Effector memory CD4-positive, alpha-beta T cell (primary cell): ENCODE measurements at places on chromosomes 4 and X.

DNA sequence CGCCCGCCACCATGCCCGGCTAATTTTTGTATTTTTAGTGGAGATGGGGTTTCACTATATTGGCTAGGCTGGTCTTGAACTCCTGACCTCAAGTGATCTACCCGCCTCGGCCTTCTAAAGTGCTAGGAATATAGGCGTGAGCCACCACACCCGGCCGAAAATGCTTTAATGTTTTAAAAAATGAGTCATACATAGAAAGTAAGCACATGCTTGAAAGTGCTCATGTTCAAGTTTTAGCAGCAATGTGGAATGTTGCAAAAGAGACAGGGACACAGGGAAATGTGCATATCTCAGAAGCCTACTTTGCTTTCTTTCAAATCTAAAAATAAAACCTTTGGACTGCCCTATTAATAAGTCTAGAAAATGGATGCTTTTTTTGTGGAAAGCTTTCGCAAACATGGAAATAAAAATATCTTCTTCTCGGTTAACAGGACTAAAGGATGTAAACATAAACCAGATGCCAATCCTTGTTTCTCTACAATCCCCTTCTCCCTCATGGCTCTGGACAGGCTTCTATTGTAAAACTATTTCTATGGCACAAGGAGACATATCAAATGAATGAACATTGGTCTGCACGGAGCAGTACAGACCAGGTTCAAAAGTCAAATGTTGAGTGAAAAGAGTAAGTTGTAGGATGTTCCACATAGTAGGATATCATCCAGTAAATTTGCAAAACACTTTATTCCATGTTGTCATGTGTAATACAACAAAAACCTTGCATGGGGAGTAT lies 15.0 kb downstream of the MECP2 start:
- DNase-seq, result no peak

GRCh38 chr4:10460313-10461047 lies 3.3 kb upstream of the ZNF518B start:
- no peak for DNase-seq

DNA sequence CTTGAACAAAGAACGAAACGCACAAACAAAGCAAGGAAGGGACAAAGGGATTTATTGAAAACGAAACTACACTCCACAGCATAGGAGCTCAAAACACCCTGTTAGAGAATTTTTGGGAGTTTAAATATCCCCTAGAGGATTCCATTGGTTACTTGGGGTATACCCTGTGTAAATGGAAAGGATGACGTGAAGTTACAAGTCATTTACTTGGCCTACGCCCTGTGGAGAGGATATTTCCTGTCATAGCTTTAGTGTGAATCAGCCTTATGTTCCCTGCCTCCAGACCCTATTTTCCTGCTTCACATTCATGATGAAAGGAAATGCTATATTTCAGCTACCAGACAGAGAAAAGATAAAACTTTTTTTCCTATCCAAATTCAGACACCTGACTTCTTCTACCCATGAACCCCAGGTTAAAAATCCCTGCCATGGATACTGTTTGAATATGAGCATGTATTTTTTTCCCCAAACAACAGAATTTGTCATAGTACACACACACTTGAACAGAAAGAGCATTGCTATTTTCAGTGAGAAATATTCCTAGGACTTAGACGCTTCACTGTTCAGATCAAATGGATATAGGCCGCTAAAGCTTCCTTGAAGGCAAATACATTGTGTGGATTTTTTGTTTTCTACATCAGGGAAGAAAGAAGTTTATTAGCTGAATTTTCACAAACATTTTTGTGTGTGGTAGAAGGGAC lies 20.4 kb downstream of the PIN4 start:
- DNase-seq, result no peak

DNA sequence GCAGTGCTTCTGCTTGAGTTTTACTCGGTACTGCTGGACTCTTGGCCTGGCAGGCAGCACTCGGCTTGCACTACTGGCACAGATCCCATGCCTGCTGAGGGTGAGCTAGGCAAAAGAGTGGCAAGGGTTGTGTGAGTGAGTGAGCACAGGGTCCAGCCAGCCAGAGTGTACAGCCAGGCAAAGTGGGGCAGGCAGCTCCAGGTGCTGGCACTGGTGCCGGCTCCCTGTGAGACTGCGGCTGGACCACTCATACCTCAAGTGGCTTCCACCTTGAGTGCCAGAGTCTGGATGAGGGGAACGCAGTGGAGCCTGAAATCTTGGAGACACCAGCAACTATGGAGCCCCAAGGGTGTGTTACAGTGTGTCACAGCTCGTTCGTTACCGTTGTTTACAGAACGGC lies 1451.9 kb upstream of the AGA start:
- no peak for DNase-seq

DNA sequence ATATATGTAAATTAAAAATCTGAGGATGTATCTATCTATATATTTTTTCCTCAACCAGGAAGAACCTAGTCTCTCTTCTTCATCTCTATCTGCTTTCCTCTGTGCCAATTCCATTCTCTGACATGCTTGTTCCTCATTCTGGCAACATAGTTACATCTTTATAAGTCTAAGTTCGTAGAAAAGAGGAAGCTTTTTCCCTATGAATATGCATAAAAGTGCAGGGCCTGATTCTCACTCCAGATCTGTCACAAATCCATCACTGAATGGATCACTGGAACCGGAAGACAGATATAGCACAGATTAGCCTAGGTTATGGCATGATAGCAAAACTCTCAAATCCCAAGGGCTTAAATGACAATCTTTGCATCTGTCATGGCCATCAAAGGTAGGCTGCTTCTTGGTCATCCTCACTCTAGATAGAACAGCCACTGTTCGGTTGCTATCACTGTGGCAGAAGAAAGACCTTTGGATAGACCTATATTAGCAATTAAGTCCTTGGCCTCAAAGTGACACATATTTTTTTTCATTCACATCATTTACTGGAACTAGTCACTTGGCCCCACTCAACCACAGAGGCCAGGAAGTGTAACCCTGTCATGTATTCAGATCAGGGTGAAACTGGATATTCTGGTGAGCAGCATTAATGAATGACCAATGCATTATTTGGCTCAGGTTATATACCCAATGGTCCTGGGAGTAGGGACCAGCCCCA lies 22.2 kb downstream of the DTHD1 start:
- DNase-seq, result no peak

- no peak for DNase-seq
Observed at GRCh38 chrX:49978176-49978575, 55.8 kb downstream of the CLCN5 start.

DNA sequence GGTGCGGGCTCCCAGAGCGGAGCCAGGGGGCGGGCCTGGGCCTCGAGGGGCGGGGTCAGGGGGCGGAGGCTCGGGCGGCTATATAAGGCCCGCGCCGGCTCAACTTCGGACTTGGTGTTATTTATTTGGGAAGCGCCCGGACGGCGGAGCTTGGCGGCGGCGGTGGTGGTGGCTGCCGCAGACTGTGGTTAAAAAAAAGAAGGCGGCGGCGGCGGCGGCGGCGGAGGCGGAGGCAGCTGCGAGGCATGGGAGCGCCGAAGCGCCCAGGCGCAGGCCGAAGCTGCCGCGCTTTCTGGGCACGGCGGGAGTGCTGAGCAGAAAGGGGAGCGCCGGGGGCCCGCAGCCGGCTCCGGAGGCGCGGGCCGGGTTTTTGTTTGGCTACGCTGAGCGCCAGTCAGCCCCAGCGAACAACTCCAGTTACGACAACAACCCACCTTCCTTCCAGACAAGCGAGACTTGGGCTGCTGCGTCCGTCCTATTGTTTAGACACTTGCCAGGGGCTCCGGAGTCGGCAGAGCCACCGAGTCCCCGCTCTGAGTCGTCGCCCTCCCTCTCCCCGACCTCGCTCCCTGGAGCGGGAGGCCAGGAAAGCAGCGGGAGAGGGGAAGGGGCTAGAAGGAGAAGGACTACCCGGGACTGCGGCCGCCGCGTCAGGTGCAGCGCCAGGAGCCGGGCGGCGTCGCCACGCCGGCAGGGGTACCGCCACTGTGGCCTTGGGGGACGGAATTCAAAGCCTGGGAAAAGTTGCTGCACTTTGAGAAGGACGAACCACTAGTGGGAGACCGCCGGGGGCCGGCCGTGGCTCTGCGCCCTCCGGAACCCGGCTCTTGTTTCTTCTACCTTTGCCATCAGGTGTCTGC lies at the start of gene SLIT2:
Gene SLIT2 (plus strand): TSS at position 110 of the 860 bp plus-strand sequence. CDS start 1,911 bp downstream, outside the sequence.
- DNase-seq, result no peak

GRCh38 chr4:55931833-55932232 lies 16.9 kb upstream of the CEP135 start:
- no peak for DNase-seq

DNA sequence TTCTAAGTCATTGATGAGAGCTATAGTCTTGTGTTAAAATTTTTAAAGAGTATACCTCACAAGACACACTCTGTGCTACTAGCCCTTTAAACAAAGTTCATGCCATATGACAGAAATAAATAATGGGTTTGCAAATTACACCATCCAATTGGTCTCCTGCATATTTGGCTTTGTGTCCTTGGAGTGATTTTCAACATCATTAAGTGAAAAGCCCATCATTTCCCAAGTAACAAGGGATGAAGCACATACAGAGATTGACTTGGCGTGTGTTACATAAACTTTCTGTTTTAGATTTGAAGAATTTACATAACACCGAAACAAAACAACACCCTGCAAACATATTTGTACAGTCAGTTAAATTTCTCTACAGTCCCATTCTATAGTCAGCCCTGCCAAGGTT lies 216.9 kb upstream of the NEIL3 start:
- DNase-seq, result no peak

GRCh38 chr4:85790582-85790981 lies 315.6 kb downstream of the ARHGAP24 start:
- no peak for DNase-seq

DNA sequence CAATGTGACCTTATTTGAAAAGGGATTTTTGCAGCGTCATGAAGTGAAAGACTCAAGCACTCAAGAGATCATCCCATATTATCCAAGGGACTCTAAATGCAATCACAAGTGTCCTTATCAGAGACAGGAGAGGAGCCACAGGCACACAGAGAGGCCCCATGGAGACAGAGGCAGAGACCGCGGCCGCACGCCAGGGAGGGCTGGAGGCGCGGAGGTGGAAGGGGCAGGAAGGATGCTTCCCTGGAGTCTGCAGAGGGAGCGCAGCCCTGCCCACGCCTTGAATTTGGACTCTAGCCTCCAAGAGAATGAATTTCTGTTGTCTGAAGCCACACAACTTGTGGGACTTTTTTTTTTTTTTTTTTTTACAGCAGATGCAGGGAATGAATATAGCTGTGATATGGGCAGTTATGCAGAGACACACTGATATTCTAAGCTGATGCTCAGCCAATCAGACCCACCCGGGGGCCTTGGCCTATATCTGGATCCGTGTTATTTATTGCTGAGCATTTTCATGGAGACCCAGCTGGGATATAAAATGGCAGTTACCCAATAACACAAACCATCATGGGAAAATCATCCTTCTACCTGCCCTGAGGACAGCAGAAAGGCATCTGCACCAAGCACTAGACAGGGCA lies 244.8 kb upstream of the PSAPL1 start:
- no peak for DNase-seq

- DNase-seq, result no peak
Observed at GRCh38 chr4:73070074-73070390, 516 bp upstream of the COX18 start.

DNA sequence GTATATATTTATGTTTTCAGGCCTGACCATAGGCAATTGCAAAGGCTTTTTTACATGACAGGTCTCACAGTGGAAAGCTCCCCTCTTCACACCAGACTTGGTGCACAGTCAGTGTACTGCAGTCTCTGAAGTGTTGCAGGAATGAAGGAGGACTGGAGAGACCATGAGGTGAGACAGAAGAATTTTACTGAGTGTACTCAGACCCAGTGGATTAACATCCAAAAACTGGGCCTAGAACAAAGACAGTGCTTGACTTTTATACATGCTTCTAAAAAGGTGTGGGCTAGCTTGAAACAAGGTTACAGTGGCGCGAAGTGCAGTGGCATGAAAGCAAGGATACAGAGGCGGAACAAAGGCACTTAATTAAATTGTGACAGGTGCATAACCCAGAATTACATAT lies 822.9 kb downstream of the RAPGEF2 start:
- DNase-seq, result no peak

GRCh38 chrX:149462849-149463248 lies 42.3 kb downstream of the IDS start:
- no peak for DNase-seq

DNA sequence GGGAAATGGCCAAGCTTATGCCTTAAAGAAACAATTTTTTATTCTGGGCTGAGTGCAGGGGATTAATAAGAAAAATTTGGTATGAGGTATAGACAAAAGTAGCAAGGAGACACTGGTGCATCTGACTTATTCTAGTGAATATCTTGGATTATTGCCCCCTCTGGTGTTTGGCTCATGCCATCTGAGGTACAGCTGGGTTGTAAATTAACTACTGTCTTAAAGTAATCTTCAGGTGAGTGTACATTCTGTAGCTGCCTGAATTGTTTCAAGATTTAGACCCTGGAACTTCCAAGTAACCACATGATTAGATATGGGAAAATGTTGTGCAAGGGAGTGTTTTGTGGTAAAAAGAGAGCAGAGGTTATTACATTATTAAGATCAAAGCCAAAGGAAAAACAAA lies 988.7 kb downstream of the FAM133A start:
- no peak for DNase-seq

GRCh38 chrX:57134702-57135101 lies 2.5 kb downstream of the SPIN2A start:
- no peak for DNase-seq

GRCh38 chr4:139581096-139581495 lies 25.1 kb upstream of the SETD7 start:
- DNase-seq, result no peak

DNA sequence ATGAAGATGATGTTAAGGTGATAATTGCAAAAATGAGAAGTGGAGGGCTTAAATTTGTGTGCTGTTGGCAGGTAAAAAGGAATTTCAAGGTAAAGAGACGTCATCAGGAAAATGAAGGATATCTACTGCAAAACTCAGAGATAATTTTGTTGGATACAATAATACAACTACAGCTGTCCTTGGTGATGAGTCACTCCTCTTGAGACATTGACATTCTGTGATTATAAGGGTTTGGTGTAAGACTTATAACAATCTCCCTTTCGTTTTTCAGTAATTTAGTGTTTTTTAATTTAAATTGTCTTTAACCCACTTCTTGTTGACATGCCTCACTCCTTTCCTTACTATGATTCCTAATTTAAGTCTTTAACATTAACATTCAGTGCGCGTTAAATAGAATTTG lies 1074.1 kb upstream of the SLIT2 start:
- DNase-seq, result no peak

GRCh38 chr4:821631-822030 lies 4.3 kb downstream of the CPLX1 start:
- DNase-seq, result no peak

GRCh38 chr4:123073650-123074049 lies 151.3 kb upstream of the NUDT6 start:
- no peak for DNase-seq

DNA sequence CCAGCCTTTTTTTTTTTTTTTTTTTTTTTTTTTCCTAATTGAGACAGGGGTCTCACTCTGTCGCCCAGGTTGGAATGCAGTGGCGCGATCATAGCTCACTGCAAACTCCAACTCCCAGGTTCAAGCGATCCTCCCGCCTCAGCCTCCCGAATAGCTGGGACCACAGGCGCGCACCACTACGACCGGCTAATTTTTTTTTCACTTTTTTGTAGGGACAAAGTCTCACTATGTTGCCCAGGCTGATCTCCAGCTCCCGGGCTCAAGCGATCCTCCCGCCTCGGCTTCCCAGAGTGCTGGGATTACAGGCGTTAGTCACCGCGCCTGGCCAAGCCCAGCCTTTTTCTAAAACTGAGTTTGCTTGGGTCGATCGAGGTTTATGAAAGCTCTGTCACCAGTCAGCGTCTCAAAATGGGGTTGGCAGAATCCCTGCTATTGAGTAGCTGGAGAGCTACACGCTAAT lies 1.3 kb upstream of the OTUD5 start:
- DNase-seq, result peak; percentile 1

GRCh38 chr4:53706422-53707032 lies 115.2 kb upstream of the LNX1 start:
- DNase-seq, result no peak
